Calu3 (cell line): ENCODE measurements at places on chromosomes 7 and 10. TPM values are rescaled to one million over a fixed set of nuclear protein-coding genes. Genes with fewer than 3 reads are reported as not detected.

DNA sequence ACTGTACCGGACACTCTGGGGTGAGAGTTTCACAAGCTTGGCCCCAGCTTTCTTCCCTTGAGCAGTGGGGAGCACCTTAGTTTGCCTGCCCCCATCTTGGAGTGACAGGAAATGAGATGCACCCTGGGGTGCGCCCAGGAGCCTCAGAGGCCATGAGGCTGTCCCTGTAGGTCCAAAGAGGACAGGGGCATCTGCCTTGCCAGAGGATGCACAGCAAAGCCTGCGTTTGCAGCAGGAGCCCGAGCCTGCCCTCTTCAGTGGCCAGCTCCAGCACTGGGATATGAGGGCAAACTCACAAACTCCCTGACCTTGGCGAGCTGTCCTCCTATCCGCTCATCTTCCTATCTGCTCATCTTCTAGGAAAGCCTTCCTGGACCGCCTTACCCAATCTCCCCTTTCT lies 79.5 kb downstream of the PROSER2 start:
- peaks cover 12% of the 10 kb centered on the region for H3K4me1 ChIP-seq
- peaks cover 5% of the 10 kb centered on the region for H3K36me3 ChIP-seq
- no peaks in the 10 kb centered on the region for H3K27me3 ChIP-seq
- no peak overlapping the region for H3K27ac ChIP-seq

GRCh38 chr7:135210888-135211178 lies 493 bp downstream of the WDR91 start:
- peak overlapping the region; percentile 92 for H3K4me3 ChIP-seq
- peak overlapping the region; percentile 66 for H3K27ac ChIP-seq
- DNase-seq = no peak
- H3K4me1 ChIP-seq = peaks cover 37% of the 10 kb centered on the region
- H3K36me3 ChIP-seq = peaks cover 16% of the 10 kb centered on the region
- no peaks in the 10 kb centered on the region for H3K27me3 ChIP-seq

DNA sequence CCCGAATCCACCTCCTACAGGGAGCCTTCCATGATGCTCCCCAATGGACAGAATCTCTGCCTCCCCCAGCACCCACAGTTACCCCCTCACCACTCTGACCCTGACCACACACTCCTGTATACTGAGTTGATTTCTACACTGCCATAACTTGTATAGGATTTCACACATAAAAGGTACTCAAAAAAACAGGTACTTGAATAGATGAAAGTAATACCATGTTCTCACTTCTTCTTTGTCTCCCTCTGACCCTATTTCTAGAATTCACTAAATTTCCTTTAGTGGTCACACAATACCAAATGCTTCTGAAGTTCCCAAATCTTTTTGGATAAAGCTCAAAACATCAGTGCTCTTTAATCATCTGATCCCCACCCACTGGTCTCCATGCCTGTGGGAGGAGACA lies 45.4 kb downstream of the HSPA12A start:
- H3K4me1 ChIP-seq = no peaks in the 10 kb centered on the region
- peaks cover 40% of the 10 kb centered on the region for H3K27me3 ChIP-seq
- H3K27ac ChIP-seq = no peak overlapping the region
- no peak overlapping the region for H3K4me3 ChIP-seq
- DNase-seq = no peak

- no peaks in the 10 kb centered on the region for H3K27me3 ChIP-seq
- no peaks in the 10 kb centered on the region for H3K4me1 ChIP-seq
- H3K36me3 ChIP-seq = peaks cover 55% of the 10 kb centered on the region
- H3K27ac ChIP-seq = no peak overlapping the region
- no peak overlapping the region for H3K4me3 ChIP-seq
These were observed 19.6 kb downstream of the TTYH3 start for GRCh38 chr7:2651336-2651735.

DNA sequence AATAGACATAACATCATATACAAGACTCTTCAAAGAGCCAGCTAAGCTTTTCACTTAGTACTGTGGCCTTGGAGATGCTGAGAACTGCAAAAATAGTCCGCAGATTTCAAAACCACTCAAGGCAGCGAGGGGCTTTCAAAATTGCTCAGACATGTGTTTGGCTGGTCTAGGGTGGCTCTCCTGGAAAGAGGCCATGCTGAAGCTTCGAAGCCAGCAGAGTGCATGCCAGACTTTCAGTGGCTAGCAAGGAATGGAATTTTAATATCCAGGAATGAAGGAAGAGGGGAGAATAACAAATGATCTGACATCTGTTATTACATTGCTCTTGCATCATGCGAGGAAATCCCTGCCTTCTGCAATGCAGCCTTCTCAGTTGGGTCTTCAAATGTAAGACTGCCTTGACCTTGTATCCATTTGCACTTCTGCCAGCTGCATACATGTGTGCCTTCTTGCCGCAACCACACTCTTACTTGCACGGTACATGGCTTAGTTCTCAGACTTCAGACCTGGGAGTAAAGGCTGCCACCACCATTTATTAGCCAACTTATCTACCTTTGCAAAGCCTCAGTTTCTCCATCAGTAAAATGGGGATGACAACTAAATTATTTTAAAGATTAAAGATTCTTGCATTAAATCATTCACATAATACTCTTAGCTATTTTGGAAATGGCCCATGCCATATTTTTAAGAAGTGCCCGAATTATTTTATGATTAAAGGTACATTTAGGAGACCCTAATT lies 55.9 kb downstream of the ITIH5 start:
- no peaks in the 10 kb centered on the region for H3K27me3 ChIP-seq
- DNase-seq = no peak
- no peaks in the 10 kb centered on the region for H3K36me3 ChIP-seq
- H3K27ac ChIP-seq = no peak overlapping the region
- no peaks in the 10 kb centered on the region for H3K4me1 ChIP-seq
- H3K4me3 ChIP-seq = no peak overlapping the region

GRCh38 chr10:70829543-70829942 lies 13.8 kb downstream of the SGPL1 start:
- no peaks in the 10 kb centered on the region for H3K27me3 ChIP-seq
- H3K4me3 ChIP-seq = no peak overlapping the region
- DNase-seq = no peak

DNA sequence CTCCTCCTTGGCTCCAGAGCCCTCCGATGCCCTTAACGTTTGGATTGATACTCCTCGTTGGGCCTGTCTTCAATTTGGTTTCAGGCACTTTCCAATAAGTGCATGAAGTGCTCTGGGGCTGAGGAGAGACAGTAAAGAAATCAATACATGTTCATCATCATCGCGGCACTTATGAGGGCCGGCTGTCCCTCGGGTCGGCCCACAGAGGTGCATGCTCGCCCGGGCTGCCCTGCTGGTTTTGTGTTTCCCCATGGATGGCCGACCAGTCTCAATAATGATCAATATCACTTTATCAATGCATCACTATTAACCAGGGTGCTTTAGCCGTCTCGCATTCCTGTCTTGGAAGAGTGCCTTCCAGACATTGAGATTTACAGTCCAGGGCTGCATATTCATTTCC lies 154.2 kb downstream of the EBF3 start:
- no peaks in the 10 kb centered on the region for H3K4me1 ChIP-seq
- no peak overlapping the region for H3K27ac ChIP-seq
- no peak for DNase-seq
- no peaks in the 10 kb centered on the region for H3K27me3 ChIP-seq

DNA sequence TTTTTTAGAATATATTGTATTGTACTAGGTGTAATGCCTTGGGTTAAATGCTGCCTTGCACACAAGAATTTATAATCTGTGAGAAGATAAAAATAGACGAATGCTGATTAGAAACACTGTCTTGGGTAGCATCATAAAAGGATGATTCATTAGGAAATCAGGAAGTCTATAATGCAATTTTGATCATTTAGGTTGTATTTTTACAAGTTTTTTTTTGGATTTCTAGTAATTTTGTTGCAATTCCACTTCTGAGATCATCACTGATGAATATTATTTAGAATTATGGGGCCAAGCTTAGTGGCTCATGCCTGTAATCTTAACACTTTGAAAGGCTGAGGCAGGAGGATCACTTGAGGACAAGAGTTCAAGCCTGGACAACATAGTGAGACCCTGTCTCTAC lies 29.6 kb downstream of the WBP1L start:
- H3K27me3 ChIP-seq = no peaks in the 10 kb centered on the region
- DNase-seq = no peak
- no peaks in the 10 kb centered on the region for H3K36me3 ChIP-seq
- no peaks in the 10 kb centered on the region for H3K4me1 ChIP-seq
- no peak overlapping the region for H3K4me3 ChIP-seq

GRCh38 chr10:129865960-129866359 lies 98.1 kb downstream of the EBF3 start:
- no peaks in the 10 kb centered on the region for H3K27me3 ChIP-seq
- no peak overlapping the region for H3K27ac ChIP-seq
- H3K4me3 ChIP-seq = no peak overlapping the region
- no peaks in the 10 kb centered on the region for H3K4me1 ChIP-seq
- H3K36me3 ChIP-seq = no peaks in the 10 kb centered on the region

Gene STEAP4
- 7.4 and 11.3 TPM in 2 replicates for total RNA-seq

Gene SFR1
- total RNA-seq = 10.2 and 11.6 TPM in 2 replicates
